Glutamatergic neuron (in vitro differentiated cells): ENCODE measurements at places on chromosomes 7 and 10.

GRCh38 chr7:43014406-43014805, 82.2 kb downstream of the MRPL32 start:
- H3K36me3 ChIP-seq: no peaks in the 10 kb centered on the region
- H3K27ac ChIP-seq: no peak overlapping the region
- DNase-seq: no peak
- no peaks in the 10 kb centered on the region for H3K27me3 ChIP-seq

DNA sequence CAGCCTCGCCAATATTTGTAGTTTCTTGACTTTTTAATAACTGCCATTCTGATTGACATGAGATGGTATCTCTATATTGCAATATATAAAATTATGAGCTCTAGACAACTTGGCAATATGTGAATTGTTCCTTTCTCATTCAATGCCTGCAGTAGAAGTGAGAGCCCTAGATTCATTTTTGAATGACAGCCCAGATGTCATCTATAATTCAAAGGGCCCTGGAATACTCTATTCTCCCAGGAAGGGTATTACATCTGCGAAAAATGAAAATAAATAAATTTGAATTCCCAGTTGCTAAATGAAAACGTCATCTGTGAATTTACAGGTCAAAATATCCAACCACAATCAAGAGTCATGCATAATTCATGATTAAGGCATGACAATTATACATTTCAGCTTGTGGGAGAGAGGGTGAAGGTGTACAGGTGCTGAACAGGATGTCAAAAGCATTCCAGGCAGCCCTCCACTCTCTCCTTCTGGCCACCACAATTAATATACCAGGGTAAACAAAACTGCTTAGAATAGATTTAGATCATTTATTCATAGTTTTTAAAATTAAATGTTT, 1147.3 kb downstream of the XPNPEP1 start:
- H3K4me3 ChIP-seq: no peak overlapping the region
- no peaks in the 10 kb centered on the region for H3K4me1 ChIP-seq
- no peaks in the 10 kb centered on the region for H3K27me3 ChIP-seq
- no peak overlapping the region for H3K27ac ChIP-seq

GRCh38 chr7:73838642-73839041, 3.7 kb downstream of the METTL27 start:
- H3K4me3 ChIP-seq: no peak overlapping the region
- H3K27ac ChIP-seq: no peak overlapping the region
- H3K4me1 ChIP-seq: no peaks in the 10 kb centered on the region
- DNase-seq: no peak
- no peaks in the 10 kb centered on the region for H3K36me3 ChIP-seq

DNA sequence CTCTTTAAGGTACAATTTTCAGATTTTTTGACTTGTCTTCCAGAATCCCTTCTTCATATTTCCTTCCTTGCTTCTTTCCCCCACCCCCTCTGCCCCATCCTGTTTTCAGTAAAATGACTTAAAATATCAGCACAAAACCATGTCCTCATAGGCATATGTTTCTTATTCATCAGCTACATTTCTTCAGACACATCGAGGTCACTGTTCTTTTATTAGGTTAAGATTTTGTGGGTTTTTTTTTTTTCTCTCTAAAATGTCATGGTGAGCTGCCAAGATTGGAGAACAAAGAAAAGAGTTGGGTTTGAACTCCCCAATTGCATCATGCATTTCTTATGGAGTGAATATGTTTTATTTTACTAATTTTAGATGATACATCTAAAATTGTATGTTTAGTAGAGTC, 35.8 kb downstream of the LAMB4 start:
- no peak overlapping the region for H3K27ac ChIP-seq
- no peak for DNase-seq
- H3K4me1 ChIP-seq: peaks cover 19% of the 10 kb centered on the region
- H3K4me3 ChIP-seq: no peak overlapping the region
- H3K27me3 ChIP-seq: peaks cover 2% of the 10 kb centered on the region
- no peaks in the 10 kb centered on the region for H3K36me3 ChIP-seq

DNA sequence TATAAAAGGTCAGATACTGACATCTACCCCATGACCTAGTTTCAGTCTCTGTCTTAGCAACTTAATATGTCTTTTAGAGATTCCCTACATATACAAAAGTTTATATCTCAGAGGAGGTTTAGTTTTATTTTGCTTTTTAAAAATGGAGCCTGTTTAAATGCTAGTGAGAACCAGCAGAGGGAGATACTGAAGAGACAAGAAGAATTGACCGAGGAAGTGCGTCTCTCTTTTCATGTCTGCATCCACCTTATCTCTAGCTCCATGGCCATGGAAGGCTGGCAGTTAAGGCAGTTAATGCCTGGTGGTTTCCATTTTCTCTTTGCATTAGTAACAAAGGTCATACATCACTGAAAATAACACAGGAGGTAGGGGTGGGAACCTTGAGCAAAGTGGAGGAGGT, 10.7 kb downstream of the SUV39H2 start:
- no peak overlapping the region for H3K4me3 ChIP-seq
- no peaks in the 10 kb centered on the region for H3K4me1 ChIP-seq
- no peaks in the 10 kb centered on the region for H3K36me3 ChIP-seq

DNA sequence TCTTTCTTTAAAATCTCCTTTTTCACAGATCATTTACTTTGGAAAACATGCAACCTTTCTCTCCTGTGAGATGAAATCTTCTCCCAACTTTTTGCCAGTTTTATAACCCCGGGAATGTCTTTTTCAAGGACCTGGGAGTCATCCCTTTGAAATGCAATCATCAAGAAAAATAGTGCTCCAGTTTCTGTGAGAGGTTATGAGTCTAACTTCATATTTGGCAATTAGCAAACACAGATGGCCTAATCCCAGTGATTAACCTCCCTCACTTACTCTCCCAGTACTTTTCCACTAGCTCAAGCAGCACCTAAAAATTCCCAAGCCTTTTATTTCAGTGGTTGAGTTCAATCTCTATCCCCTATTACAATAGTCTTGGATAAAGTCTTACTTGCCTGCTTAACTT, 185.8 kb upstream of the TMEM106B start:
- H3K4me1 ChIP-seq: peaks cover 5% of the 10 kb centered on the region
- no peak overlapping the region for H3K27ac ChIP-seq
- no peak overlapping the region for H3K4me3 ChIP-seq
- no peak for DNase-seq

DNA sequence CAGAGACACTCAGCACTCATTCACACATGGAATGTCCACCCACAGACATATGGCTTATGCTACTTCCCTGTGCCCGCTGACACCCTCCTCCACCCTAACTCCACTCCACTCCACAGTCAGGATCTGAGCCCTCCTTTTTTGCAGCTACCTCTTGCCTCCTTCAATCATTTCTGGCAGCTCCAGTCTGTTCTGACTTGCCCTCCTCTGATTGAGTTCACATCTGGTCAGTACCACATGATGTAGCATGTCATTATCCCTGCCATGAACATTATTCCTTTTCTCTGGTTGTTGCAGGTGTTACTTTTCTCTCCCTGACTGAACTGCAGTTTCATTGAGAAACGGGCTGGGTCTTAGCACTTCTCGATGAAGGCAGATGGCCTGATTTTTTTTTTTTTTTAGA, 130.1 kb upstream of the EGR2 start:
- no peaks in the 10 kb centered on the region for H3K4me1 ChIP-seq
- peaks cover 6% of the 10 kb centered on the region for H3K27me3 ChIP-seq
- no peak for DNase-seq
- H3K36me3 ChIP-seq: peaks cover 7% of the 10 kb centered on the region

- no peak overlapping the region for H3K4me3 ChIP-seq
- H3K36me3 ChIP-seq: no peaks in the 10 kb centered on the region
- H3K27ac ChIP-seq: no peak overlapping the region
- DNase-seq: peak; percentile 45
- no peaks in the 10 kb centered on the region for H3K4me1 ChIP-seq
Measured at GRCh38 chr7:119197877-119198527, 973.5 kb downstream of the ANKRD7 start.

- no peak overlapping the region for H3K27ac ChIP-seq
- H3K27me3 ChIP-seq: no peaks in the 10 kb centered on the region
- no peak for DNase-seq
- no peaks in the 10 kb centered on the region for H3K4me1 ChIP-seq
- peaks cover 22% of the 10 kb centered on the region for H3K36me3 ChIP-seq
- H3K4me3 ChIP-seq: no peak overlapping the region
Measured at GRCh38 chr10:33099748-33100147, 141.7 kb upstream of the ITGB1 start.

DNA sequence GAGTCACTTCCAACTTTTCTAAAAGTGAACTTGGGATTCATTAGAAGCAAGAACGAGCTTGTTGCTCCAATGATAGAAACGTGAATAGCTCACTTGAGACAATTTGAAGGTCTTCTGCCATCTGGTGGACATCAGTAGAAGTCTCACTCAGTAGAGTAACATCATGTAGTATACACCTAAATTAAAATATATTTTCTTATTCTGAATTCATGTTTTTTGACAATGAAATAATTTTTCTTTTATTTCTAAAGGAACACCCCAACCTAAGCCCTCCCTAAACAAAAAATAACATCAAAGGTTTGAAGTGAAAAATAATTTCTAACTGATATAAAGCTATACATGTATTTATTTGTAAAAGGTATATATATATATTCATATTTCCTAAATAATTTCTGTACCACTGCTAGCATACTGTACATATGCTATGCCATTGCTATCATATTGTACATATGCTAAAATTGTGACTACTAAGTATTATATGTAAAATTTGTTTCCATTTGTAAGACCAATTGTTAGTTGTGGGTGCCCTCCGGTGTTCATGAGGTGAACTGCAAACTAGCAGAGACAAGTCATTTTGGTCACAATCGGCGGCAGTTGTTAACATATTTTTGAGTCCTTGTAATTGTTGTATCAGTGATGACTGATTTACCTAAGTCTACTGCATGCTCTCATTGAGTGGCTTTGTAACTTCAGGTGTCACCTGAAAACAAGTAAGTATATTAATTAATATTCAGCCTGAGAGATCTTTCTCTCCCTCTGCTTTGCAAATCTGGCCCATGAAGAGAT, 121.9 kb downstream of the PTPRZ1 start:
- H3K36me3 ChIP-seq: no peaks in the 10 kb centered on the region
- no peaks in the 10 kb centered on the region for H3K27me3 ChIP-seq
- no peak overlapping the region for H3K27ac ChIP-seq
- no peaks in the 10 kb centered on the region for H3K4me1 ChIP-seq
- peak; percentile 67 for DNase-seq

- H3K36me3 ChIP-seq: no peaks in the 10 kb centered on the region
- peaks cover 5% of the 10 kb centered on the region for H3K27me3 ChIP-seq
- no peak overlapping the region for H3K4me3 ChIP-seq
Measured at GRCh38 chr10:70124415-70124814, 8.2 kb downstream of the AIFM2 start.

- H3K27ac ChIP-seq: no peak overlapping the region
- peaks cover 12% of the 10 kb centered on the region for H3K4me1 ChIP-seq
- H3K27me3 ChIP-seq: peaks cover 9% of the 10 kb centered on the region
- H3K36me3 ChIP-seq: no peaks in the 10 kb centered on the region
- no peak for DNase-seq
Measured at GRCh38 chr7:94507462-94507861, 2.1 kb upstream of the CASD1 start.

- no peak overlapping the region for H3K4me3 ChIP-seq
- peaks cover 3% of the 10 kb centered on the region for H3K27me3 ChIP-seq
- H3K4me1 ChIP-seq: no peaks in the 10 kb centered on the region
- DNase-seq: no peak
- H3K27ac ChIP-seq: no peak overlapping the region
- no peaks in the 10 kb centered on the region for H3K36me3 ChIP-seq
Measured at GRCh38 chr7:140375892-140376730, 22.2 kb downstream of the SLC37A3 start.

GRCh38 chr10:124517931-124518330, 56.3 kb downstream of the LHPP start:
- peaks cover 4% of the 10 kb centered on the region for H3K36me3 ChIP-seq
- H3K27ac ChIP-seq: no peak overlapping the region
- no peak for DNase-seq
- H3K4me3 ChIP-seq: no peak overlapping the region
- peaks cover 6% of the 10 kb centered on the region for H3K4me1 ChIP-seq
- H3K27me3 ChIP-seq: peaks cover 4% of the 10 kb centered on the region

GRCh38 chr7:36182854-36183604, 30.0 kb downstream of the EEPD1 start:
- H3K4me1 ChIP-seq: peaks cover 67% of the 10 kb centered on the region
- H3K4me3 ChIP-seq: no peak overlapping the region
- peaks cover 16% of the 10 kb centered on the region for H3K27me3 ChIP-seq
- peaks cover 5% of the 10 kb centered on the region for H3K36me3 ChIP-seq
- no peak for DNase-seq

DNA sequence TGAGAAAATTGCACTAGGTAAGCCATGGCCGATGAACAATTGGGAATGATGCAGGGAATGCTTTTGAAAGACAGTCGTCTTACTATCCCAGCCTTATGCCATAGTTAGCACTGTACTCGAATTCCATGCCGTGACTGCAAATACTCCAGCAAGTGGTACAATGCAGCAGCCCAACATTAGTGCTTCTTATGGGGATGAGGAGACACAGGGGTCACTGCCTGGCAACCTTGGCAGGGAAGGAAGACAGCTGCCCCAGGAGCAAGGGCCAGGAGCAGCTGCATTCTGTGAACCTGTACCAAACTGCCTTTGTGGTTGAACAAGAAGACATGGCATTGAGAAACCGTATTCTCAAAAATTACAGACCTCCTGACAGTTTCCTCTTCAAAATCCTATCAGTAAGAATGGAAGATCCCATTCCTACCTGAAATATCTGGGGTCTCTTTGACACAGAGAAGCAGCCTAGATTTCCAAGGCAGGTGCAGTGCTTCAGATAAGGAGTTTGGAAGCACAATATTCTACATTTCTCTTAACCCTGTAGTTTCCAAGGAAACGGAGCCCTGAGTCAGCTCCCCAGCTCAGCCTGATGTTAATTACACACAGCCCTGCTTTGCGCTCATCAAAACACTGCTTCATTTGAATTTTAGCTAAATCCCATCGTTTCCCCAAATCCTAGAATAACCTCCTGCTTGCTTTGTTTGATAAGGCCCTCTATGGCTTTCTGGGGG, 49.0 kb upstream of the FRMD4A start:
- no peak for DNase-seq
- H3K4me3 ChIP-seq: no peak overlapping the region
- H3K27ac ChIP-seq: no peak overlapping the region
- H3K4me1 ChIP-seq: no peaks in the 10 kb centered on the region

DNA sequence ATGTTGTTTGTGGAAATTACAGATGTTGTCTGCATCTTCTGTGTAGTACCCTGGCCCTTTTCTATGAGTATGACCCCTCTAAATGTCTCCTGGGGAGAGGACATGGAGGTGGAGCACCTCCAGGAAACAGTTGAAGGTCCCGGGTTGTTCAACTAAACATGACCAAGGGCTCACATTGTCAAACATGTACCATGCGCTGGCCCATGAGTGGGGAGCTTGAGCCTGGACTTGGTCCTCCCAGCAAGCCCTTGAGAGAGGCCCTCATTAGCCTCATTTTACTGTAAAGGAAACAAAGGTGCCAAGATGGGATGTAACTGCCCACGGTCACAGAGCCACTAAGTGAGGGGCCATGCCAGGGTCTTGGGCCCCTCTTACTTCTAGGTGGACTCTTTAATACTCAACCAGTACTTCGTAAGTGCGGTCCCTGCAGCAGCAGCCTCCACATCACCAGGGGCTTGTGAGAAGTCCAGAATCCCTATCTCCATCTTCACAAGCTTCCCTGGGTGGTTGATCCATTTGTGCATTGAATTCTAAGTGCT, 31.2 kb downstream of the C10orf71 start:
- H3K27ac ChIP-seq: no peak overlapping the region
- no peaks in the 10 kb centered on the region for H3K36me3 ChIP-seq
- no peak overlapping the region for H3K4me3 ChIP-seq
- DNase-seq: no peak
- peaks cover 2% of the 10 kb centered on the region for H3K27me3 ChIP-seq
